ENCODE measurements at places on chromosomes 12 and 14.

DNA sequence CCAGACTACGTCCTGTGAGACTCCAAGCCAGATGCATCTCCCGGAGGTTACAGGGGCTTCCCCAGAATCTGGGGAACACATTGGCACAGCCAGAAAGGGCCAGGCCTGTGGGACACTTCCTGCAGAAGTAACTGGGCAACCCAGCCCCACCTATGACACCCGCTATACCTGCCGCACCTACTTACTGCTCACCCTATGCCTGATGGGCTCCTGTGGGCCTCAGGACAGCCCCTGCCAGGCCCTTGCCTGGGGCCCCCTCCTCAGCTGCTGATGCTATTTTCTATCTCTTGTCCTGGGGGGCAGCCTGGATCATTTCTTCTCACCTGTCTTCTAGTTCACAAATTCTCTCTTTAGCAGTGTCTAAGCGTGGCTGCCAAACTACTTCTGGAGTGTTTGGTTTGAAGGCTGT, 28.7 kb downstream of the JAG2 start:
- no peak for DNase-seq

DNA sequence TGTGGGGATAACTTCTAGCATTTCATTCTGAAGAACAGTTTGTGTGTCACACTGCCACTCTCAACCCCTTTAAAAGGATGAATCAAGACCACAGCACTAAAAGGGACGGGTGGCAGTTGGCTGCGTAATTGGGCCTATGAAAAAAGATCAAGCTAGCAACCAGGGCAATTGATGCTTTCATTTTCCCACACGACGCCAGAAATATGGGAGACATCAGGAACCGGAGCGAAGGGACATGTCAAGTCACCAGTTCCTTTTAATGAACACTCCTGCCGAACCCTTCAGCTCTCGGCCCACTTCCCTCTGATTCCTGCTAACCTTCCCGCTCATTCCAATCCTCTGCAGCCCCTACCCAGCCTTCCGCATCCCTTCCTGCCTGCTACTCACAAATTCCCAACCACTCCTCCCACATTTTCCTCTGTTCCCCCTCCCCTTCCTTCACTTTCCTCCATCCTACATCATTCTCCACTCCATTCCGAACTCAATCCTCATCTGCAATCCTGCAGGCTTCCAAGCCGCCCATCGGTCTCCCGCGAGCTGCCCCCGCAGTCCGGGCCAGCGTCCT, 753 bp downstream of the CSRNP2 start:
- DNase-seq: no peak

DNA sequence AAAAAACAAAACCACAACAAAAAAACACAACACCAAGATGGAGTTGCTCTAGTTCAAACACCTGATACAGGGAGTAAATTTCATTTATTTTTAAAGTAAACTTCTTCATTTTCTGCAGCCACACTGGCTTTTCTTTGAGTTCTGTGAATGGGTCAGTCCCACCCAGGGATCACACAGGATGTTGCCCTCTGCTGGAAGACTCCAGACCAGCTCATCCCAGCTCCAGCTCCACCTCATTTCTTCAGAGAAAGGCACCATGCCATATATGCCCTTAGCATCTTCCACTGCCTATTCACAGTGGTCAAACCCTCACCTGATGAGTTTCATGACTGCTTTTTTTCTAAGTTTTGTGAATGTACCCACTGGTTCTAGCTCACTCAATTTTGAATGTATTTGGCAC, 8.0 kb downstream of the GLIPR1 start:
- no peak for DNase-seq

DNA sequence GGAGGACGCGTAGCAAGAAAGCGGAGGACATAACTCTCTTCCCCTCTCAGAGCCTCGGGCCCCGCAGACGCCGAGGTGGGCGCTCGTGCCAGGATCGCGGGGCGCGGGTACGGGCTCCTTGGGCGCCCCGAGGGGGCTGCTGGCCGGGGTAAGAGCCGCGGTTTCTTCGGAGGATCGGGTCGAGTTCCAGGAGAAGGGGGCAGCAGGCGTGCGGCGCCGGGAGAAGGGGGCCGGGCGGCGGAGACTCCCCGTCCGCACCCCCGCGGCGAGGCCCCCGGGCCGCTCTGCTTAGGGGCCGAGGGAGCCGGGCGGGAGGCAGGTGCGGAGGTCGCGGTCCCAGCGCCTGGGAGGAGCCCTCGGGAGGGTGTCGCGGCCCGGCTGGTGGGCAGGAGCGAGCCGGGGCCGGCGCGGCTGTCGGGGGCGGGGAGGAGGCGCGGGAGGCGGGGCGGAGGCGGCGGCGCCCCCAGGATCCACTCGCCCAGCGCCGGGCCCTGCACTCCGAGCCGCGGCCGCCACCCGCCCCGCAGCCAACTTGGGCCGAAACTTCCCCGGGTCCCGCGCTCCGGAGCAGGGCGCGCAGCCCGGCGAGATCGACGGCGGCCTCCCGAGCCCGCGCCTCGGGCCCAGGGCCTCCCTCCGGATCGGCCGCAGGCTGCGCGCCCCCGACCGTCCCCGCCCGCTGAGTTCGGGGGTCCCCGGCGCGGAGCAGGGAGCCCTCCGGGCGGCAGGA, 64.4 kb downstream of the FBXL14 start:
- DNase-seq: no peak

GRCh38 chr14:51073731-51074130, 21.2 kb downstream of the TRIM9 start:
- no peak for DNase-seq

DNA sequence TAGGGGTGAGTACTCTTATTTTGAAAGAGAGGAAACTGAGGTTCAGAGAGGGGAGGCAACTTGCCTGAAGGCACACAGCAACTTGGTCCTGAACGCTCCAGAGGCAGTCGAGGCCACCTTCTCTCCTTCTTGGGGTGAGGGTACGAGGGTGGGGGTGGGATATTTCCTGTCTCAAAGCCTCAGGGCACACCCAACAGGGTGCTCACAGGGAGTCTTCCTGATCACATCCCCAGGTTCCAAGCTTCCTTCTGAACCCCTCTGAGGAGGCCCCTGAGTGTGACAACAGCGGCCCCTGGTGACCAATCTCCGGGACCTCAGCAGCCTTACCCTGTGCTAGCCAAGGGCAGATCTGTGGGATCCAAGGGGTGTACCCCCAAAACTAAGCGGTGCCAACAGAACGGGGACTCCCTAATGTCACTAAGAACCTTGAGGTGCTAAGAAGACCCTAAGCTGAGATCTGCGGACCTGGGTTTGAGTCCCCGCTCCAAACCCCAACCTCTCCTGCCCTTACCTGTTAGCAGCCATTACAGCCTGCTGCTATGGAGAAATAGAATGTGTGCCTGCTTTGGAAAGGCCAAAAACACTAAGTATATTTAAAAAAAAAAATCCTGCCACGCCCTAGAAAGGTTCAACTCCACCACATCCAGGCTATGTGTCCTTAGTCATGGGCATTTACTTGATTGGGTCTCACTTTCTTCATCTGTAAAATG, 57.9 kb downstream of the TRPV4 start:
- DNase-seq: peak; percentile 47

DNA sequence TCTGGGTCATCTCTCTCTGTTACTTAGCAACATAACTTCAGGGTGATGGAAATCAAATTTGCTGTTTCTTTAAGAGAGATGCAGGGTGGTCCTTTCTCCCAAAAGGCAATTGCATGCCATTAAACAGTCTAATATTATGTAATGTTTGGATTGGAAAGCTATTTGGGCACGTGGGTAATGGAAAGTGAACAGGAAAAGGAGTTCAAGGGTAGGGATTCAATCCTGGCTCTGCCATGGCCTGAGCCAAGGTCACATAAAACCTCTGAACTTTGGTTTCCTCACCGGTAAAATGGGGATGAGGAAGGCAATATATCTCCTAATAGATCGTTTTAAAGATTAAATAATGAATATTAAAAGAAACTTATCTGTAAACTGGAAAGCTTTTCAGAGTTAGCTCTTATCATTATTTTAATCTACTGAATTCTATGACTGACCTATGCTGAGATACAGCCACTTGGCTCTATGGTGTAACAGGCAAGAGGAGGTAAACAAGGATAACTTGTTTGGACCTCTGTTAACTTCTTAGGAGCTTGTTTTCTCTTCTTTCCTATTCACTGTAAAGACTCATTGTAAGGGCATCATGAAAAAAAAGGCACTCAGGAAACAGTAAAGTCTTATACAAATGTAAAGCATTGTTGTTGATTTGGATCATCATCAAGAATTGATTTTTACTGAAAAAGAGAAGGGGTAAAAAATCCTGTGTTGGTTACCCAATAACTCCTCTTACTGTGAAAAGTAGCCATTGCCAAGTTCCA, 55.7 kb upstream of the OVCH1 start:
- DNase-seq: no peak

DNA sequence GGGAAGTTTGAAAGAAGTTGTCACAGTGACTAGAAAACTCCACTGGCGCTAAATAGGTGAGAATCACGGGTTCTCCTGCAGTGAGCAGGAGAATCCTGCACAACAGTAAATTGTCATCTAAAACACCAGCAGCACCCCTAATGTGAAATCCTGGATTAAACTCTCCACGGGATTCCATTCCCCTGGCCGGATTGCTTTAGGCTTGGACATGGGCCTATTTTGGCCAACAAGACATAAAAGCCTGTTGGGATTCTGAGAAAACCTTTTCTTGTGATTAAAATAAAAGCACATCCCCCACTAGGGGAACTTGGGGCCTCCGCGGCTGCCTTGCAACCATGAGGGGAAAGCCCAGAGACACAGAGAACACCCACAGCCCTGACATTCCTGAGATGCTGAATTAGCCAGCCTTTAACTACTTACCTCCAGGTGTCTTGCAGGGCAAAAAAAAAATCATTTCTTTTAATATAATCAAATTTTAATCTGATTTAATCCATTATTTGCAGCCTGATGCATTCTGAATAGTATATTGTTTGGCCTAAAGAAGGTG, 21.0 kb upstream of the TSPAN11 start:
- DNase-seq: no peak

GRCh38 chr12:96198965-96199364, 4.8 kb downstream of the ELK3 start:
- no peak for DNase-seq

DNA sequence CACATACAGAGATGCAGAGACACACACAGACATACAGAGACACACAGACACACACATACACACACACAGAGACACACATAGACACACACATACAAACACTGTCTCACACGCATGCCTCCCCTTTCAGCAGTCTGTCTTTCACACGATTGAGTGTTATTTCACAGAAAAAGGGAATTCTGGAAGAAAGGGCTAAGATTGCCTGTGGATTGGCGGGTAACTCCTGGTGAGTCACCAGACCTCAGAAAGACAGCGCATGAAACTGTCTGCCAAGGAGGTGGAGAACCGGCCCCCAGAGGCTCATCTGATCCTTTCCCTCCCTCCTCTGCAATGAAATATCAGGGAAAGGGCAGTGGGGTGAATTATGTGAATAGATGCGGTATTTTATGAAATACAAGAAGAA, 127.2 kb upstream of the GSC start:
- no peak for DNase-seq

DNA sequence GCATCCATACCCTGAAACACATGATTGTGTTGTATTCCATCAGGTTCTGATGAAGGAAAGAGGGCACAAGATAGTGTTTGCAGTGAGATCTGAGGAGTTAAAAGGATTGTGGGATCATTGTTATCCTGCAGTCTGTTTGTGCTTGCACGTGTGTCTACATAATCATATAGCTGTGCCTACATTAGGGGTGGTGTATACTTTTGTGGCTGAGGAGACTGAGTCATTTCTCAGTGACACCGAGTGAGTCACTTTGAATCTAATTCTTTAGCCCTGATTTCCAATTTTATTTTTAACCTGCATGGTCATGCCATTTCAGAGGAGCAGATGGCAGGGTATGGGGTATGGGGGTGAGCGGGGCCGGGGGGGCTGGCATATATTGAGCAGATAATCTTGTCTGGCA, 133.2 kb downstream of the ANO4 start:
- no peak for DNase-seq

GRCh38 chr12:7905071-7905470, 30.9 kb downstream of the SLC2A3 start:
- DNase-seq: no peak

- DNase-seq: no peak
Measured at GRCh38 chr12:123071857-123072256, 79.0 kb downstream of the PITPNM2 start.

DNA sequence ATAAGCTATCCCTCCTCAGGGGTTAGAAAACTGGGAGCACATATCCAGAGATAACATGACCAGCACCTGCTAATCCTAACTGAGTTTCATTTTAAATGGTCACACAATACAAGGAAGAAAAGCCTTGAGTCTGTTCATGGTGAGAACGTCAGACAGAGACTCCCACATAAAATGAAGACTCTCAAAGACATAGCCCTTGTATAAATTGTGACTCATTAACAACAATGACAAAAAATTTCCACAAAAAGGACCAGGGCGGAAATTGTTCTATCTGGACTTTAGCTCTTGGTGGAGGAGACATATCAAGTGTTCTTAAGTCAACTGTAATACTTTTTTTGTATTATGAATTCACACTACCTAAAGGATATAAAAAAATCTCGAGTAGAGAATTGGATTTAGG, 313.7 kb upstream of the DCN start:
- no peak for DNase-seq

- DNase-seq: no peak
Measured at GRCh38 chr12:54024127-54024526, 4.1 kb upstream of the HOXC6 start.

DNA sequence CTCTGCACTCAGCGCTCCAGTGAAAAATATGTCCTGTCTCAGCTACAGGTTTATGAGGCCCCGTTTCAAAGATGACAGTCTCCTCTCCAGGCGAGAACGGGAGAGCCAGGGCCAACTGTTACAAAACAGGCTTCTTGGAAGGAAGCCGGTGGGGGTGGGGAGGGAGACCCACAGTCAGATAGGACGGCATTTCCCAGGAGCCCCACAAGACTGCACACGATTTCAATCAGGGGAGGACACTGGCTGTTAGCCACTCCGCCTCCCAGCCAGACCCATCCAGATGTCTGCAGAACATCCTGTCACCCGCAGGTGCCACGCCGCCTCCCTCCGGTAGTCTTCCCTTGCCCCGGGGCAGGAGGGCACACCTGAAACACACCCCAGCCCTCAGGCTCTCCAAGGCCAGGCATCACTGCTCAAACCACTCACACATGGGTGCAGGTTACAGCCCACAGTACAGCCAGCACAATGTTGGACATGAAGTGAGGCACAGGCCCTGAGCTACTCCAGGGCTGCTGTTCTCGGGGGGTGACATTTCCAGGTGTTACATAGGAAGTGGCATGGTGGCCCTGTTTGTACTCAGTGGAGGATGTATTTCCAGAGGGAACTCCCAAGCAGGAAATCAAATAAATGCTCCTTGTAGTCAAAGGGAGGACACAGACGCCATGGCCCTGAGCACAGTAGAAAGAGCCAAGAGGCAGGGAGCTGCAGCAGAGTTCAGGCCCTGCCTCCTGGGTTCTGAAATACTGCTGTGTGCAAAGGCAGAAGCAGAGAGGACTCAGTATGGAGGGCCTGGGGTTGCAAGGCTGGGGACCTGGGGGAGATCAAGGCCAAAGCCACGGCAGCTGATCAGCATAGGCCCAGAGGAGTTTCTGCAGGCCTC, 138.1 kb downstream of the BCL11B start:
- DNase-seq: no peak
